Spinal cord (tissue), 10 donors: ENCODE measurements at places on chromosomes 2 and 18. TPM values are rescaled to one million over a fixed set of nuclear protein-coding genes. Genes with fewer than 3 reads are reported as not detected.

The HOXD9 gene
- total RNA-seq, result 3.2 TPM

The RBM43 gene
- total RNA-seq, result 9.6 TPM

The NR4A2 gene
- 6.4 TPM for total RNA-seq

The FAM237A gene
- not detected for total RNA-seq

The LBX2 gene
- total RNA-seq, result not detected

The GPR75 gene
- total RNA-seq, result 10.0 TPM

The TMEM178A gene
- 13.6 TPM for total RNA-seq
